Uterus (tissue), 4 donors: ENCODE measurements at places on chromosomes 6 and 20. TPM values are rescaled to one million over a fixed set of nuclear protein-coding genes. Genes with fewer than 3 reads are reported as not detected.

SIRPD gene
- not detected for total RNA-seq

PLA2G7 gene
- total RNA-seq: not detected

HAO1 gene
- total RNA-seq: not detected

TBXT gene
- not detected for total RNA-seq

C6orf58 gene
- total RNA-seq: not detected

RFX6 gene
- not detected for total RNA-seq

C20orf144 gene
- not detected for total RNA-seq

COL21A1 gene
- total RNA-seq: 27.7 TPM

MAS1 gene
- 0.51 TPM for total RNA-seq

PIGT gene
- total RNA-seq: 55.0 TPM

AIF1 gene
- total RNA-seq: 8.2 TPM

RAET1G gene
- total RNA-seq: 1.4 TPM

MICB gene
- total RNA-seq: 1.9 TPM

C6orf132 gene
- total RNA-seq: not detected

DNA sequence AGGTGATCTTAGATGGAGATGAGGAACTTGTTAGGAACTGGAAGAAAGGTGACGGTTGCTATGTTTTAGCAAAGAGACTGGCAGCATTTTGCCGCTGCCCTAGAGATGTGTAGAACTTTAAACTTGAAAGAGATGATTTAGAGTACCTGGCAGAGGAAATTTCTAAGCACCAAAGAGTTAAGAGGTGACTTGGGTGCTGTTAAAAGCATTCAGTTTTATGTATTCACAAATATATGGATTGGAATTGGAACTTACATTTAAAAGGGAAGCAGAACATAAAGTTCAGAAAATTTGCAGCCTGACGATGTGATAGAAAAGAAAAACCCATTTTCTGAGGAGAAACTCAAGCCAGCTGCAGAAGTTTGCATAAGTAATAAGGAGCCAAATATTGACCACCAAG is 176.3 kb downstream of the MOXD1 start:
- DNase-seq: no peak

DNA sequence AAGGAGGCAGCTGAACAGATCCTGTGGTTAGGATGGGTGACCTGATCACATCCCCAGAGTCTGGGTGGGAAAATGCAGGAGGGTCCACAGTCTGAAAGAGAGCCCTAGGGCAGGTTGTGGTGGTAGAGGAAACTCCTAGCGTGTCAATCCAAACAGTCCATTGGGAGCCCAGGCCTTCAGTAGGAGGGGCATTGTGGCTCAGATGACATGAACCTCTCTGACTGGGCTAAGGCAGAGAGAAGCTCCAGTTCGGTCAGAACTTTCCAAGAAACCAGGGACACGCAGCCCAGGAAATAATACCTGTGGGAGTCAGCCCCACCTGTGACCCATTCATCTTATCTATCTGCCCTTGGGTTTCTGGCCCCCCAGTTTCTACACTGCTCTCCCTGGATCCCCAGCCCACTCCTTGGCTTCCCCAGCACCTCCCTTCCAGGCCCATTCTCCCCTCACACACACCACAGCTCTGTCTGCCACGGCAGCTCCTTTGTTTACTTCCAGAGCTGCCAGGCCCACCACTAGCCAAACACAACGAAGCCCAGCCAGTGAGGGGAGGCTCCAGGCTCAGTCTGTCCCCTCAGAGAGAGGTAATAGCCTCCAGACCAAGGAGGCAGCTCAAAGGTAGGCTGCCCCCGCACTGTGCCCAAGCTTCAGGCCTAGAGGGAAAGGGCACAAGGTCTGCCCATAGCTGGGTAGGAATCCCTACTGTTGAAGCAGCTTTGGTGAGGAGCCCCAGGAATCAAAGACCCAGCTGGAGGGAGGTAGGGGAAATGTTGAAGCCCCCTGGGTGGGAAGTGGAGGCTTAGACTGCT is 6.2 kb downstream of the GDF5 start:
- no peak for DNase-seq

- no peak for DNase-seq
Observed at GRCh38 chr6:127290391-127291265, 24.0 kb downstream of the RNF146 start.

GRCh38 chr6:11416936-11417576 is 120.5 kb upstream of the TMEM170B start:
- DNase-seq: no peak

GRCh38 chr6:105569706-105570105 is 166.8 kb upstream of the PREP start:
- no peak for DNase-seq

DNA sequence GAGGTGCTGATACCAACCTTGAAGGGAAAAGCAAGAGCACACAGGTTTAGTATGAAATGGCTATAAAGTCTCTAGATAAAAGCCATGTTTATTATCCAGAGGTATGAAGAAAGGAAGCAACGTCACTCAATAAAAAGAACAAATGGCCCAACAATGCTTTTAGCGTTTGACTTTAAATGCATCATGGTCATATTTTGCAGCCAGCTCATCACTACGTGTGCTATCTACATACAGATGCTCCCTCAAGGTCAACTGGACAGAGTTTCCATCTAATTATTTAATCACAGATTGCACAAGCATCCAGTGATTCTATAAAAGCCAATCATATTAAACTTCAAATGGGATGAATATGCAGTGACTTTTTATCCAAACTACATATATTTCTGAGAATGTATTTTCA is 127.6 kb upstream of the SYNDIG1 start:
- DNase-seq: no peak

DNA sequence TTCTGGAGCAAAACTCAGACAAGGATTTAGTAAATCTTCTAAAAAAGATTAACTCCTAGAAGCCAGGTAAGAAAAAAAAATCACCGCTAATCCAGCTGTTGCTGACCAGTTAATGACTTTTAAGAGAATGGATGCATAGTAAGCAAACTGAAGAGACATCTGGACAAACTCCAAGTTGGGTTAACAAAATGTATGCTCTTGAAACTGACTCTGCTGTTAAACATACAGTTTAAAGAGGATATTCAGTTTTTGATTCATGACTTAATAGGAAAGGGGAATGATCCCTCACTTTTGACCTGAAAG is 70.4 kb downstream of the PLAGL1 start:
- DNase-seq: no peak

- DNase-seq: no peak
Observed at GRCh38 chr6:34697904-34698559, 1.5 kb upstream of the ILRUN start.

- no peak for DNase-seq
Observed at GRCh38 chr6:150654608-150655007, 54.9 kb downstream of the PLEKHG1 start.

GRCh38 chr20:17897566-17898307 is 70.9 kb downstream of the SNX5 start:
- no peak for DNase-seq

DNA sequence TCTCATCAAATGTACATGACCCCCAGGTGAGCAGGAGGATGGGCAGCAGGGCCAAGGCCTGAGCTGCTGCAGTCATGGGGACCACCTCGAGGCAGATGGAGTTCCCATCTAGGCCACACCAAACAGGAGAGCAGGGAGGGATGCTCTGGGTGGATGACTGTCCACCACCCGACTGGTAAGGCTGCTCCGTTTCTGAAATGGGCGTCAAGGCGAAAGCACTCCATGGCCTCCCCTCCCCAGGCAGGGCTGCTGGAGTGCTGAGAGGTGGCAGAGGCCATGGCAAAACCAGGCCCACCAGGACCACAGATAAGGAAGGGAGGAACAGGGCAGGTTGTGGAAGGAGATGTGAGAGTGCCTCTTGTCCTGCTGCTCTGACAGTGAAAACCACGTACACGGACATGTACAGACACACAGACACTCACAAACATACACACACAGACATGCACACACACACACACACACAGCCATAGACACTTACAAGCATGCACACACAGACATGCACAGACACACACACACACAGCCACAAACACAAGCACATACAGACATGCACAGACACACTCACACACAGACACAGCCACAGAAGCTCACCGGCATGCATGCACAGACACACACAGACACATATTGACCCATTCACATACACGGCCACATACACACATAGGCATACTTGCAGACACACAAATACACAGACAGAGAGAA is 93.2 kb downstream of the PSMG4 start:
- DNase-seq: no peak

GRCh38 chr6:169689287-169689686 is 12.5 kb downstream of the WDR27 start:
- DNase-seq: no peak

DNA sequence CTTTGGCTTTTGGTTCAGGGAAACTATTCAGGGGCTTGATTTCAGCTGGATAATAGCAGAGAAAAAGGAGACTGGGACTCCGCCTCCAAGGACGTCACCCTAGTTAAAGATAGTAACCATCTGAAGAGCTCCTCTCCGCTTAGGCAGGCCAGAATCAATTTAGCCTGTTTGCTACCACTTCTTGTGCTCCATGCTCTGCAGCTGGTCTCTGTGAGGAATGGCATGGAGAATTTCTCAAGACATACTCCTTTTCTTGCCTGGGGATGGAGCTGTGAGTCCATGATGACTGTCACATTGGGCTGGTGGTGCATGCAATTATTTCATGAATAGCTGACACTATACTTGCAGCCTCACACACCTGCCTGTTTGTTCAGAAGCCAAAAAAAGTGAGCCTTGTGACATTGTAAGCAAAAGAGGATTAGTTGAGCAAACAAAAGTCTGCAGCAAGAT is 61.4 kb downstream of the TXLNB start:
- no peak for DNase-seq

DNA sequence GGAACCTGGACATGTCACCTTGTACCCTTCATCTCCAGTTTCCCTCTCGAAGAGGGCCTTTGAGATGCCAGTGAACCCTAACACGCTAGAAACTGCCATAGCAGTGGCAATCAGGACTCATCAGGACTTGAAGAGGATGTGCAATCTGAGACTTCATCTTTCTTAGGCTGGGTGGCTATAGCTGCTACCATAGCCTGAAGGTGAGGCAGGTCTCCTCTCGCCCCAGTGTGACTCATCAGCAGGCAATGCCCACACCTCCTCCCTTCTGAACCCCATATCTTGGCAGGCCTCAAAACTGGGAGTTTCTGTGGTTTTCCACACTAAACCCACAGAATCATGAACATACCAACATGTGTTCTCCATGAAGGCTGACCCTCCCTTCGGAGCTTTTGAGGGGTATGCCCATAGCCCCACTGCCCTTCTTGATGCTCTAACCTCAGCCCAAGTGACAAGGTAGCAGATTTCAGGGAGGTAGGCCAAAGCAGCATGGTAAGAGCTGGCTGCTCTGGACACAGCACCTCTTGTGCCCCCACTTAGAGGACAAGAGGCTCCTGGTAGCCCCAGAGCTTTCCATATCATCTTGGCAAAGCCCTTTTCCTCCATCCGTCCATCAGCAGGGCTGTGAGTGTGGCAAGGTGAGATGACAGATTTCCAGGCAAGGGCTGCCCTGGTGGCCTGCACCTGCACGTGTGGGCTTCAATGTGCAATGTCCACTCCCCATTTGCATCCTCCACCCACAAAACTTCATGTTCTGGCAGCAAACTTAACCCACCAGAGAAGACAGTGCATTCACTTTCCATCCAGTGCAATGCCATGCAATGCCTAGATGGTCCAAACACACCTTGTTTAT is 2.6 kb downstream of the BLCAP start:
- no peak for DNase-seq

GRCh38 chr20:15848995-15849610 is 724.1 kb downstream of the KIF16B start:
- DNase-seq: no peak

- DNase-seq: no peak
Observed at GRCh38 chr6:88856566-88856965, 106.9 kb downstream of the RNGTT start.

DNA sequence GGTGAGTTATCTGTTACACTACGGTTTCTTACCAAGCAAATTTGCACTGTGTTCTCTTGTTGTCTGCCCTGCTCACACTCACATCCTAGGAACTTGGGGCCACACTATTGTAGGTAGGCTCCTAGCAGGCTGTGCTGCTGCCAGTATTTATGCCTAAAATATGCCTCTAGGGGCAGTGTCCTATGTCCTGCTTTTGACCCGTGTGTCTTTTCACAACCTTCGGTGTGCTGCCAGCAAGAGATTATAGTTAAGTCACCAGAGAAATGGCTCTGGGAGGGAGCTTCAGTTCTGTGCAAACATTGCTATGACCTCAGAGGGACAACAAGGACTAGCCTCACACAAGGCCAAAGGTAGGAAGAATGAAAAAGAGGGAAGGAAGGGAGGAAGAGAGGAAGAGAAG is 8.9 kb upstream of the TAAR5 start:
- no peak for DNase-seq

- DNase-seq: no peak
Observed at GRCh38 chr20:49859011-49859410, 46.4 kb downstream of the SLC9A8 start.

- peak; percentile 50 for DNase-seq
Observed at GRCh38 chr6:37283671-37284151, 25.8 kb upstream of the TMEM217 start.

GRCh38 chr20:63149531-63150192 is 66.3 kb downstream of the YTHDF1 start:
- no peak for DNase-seq

DNA sequence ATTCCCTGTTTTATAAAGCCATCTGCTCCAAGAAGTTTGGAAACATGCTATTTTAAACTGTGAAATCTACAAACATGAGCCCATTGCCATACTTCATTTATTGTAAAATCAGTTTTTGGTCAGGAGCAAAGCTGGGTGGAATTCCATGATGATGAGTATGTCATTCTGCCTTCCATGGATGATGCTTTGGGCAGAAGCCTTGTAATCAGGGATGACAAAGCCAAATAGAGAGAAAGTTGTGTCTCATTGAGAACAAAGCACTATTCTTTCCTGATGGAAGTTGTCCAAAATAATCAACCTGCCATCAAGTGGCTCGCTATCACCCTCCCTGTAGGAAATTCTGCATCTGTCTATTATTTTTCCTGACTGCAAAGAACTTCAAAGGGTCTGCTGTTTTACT is 313.0 kb upstream of the DEFB112 start:
- DNase-seq: no peak

DNA sequence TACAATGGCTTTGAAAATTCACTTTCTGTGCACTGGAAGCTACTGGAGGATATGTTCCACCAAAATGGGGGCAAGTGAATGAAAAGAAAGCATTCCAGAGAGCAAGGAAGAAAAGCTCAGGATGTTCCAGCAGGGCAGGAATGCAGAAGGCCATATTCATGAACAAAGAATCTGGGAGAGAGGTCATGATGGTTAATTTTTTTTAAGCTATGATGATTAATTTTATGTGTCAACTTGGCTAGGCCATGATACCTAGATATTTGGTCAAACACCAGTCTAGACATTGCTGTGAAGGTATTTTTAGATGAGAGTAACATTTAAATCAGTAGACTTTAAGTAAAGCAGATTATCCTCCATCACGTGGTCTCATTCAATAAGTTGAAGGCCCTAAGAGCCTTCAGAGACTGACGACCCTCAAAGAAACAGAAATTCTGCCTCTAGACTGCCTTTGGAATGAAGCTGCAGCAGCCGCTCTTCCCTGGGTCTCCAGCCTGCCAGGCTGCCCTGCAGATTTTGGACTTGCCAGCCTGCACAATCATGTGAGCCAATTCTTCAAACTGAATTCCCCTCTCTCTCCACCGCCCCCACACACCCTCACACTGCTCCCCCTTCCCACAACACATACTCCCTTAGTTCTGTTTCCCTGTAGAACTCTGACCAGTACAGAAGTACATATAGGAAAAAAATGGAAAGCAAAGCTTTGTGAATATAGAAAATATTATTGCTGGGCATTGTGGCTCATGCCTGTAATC is 20.1 kb upstream of the GCM1 start:
- DNase-seq: no peak

GRCh38 chr6:154954347-154954746 is 40.8 kb upstream of the TIAM2 start:
- DNase-seq: no peak

GRCh38 chr20:36093025-36093803 is 61.3 kb upstream of the EPB41L1 start:
- DNase-seq: peak; percentile 34
